ENCODE measurements at places on chromosomes 2 and 18.

GRCh38 chr18:62898359-62898758 lies 183.0 kb downstream of the PHLPP1 start:
- DNase-seq: peak; percentile 67

DNA sequence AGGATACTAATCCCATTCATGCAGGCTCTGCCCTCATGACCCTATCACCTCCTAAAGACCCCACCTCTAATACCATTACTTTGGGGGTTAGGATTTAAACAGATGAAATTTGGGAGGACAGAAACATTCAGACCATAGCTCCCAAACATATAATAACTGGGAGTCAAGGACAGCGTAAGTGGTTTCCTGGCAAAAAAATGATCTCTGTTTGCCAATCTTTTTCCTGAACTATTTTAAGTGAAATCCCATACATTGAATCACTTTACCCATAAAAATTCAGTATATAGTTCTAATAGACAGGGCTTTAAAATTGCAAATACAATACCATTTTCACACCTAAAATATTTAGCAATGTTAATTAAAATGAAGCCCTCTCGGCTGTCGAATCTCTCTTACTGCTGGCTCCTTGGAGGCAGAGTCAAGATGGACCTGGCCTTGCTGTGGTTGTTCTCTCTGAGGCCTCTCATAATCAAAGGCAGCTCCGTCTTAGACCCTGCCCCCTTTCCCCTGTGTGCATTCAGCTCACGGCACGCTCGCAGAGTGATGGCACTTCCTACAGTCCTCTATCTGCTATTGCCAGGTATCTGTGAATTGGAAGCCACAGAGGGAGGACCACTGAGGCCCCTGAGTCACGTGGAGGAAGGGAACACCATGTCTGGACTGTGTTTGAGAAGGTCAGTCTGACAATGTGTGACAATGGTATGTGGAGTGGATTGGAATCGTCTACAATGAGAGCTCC lies 132.3 kb downstream of the UXS1 start:
- DNase-seq: no peak

DNA sequence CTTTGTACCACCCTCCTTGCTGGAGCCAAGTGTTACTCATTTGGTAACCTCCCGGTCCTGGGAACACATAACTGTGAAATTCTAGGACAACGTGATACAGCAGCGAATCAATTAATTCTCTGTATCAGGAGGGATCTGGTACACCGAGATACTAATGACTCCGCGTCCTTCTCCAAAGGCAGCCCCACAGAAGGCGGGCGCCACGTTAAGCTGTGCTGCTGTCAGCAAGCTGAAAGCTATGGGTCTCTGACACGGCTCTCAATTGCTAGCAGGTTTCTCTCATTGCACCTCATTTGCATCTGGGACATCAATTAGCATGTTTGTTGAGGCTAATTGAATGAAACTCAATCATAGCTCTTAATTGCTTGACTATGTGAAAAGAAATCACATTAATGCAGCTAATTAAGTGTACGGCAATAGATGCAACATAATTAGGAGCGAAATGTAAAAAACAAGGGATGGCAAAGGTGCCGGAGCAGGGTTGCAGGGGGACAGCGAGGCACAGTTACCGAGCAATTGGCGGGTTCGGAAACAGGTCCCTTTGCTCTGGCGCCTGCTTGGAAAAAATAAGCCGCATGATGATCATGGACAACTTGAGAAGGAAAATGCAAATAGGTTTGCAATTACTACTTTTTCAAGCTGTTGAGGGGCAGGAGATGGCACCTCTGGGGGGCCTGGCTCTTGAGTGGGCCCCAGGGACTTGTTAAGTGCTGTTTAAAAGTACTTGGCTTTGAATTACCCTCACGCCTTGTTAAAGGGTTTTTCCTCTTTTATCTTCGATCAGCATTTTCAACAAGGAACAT lies 264.2 kb downstream of the GBX2 start:
- no peak for DNase-seq

GRCh38 chr2:190350371-190350770 lies 7.0 kb downstream of the INPP1 start:
- no peak for DNase-seq

- DNase-seq: no peak
Observed at GRCh38 chr18:9637036-9637767, 22.8 kb upstream of the PPP4R1 start.

GRCh38 chr2:24779116-24779515 lies 14.1 kb downstream of the PTRHD1 start:
- no peak for DNase-seq
